ENCODE measurements at places on chromosomes 7 and 10.

DNA sequence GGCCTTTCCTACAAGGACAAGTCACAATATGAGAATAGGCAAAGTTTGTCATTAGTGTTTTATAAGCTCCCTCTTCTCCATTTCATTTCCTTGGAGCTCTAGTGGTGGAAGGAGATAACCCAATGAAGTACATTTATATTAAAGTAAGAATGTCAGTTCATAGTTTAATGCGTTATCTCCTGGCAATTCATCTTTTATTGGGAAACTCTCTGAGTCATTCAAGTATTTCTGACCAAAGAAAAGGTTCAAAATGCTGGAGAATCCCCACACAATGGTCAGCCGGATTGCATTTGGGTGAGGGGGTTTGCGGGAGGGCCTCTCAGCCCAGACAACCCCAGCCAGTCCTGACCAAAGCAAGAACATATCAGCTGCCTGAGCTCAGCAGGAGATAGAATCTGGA, 321.5 kb upstream of the NRP1 start:
- H3K27ac ChIP-seq, result no peak overlapping the region
- no peak overlapping the region for H3K4me3 ChIP-seq
- no peaks in the 10 kb centered on the region for H3K4me1 ChIP-seq
- no peak for DNase-seq
- no peaks in the 10 kb centered on the region for H3K36me3 ChIP-seq

DNA sequence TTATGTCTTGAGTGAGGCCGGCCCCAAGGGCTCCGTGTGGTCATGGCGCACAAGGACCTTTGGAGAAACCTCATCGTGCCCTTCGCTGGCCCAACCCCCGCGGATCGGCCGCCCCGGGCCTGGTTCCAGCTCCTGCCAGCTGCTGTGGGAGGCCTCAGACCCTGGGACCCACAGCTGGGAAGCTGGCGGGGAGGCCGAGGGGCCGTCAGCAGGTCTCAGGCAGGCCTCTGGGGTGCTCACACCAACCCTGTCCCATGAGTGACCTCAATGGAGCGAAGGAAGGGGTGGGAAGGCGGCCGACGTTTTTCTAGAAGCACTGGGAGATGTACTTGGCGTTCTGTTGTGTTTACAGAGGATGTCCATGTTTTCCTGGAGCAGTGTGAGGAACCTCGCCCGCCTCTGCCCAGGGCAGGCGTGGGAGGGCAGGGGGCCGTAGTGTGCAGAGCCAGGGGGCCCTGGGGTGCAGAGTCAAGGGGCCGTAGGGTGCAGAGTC, 18.6 kb upstream of the ADGRA1 start:
- no peak overlapping the region for H3K27ac ChIP-seq
- no peaks in the 10 kb centered on the region for H3K36me3 ChIP-seq
- no peaks in the 10 kb centered on the region for H3K4me1 ChIP-seq
- H3K4me3 ChIP-seq, result no peak overlapping the region
- no peak for DNase-seq
- H3K27me3 ChIP-seq, result peaks cover 32% of the 10 kb centered on the region

DNA sequence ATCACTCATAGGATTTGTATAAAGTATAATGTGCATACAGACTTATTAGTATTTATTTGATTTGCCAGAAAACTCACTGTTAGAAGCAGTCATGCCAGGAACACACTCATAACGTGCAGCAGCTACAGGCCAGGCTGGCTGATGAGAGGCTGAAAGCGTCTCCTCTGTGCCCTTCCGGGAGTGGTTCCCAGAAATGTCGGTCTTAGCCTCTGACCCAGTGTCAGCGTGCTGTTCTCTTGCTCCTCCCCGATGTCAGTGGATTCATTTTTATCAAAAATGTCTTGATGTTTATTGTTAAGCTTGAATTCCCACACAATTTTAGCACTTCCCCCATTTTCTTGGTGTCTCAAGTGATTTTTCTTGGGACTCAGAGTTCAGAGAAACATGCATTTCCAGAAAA, 33.3 kb upstream of the GARS1 start:
- H3K27ac ChIP-seq, result no peak overlapping the region
- H3K27me3 ChIP-seq, result no peaks in the 10 kb centered on the region
- no peak for DNase-seq

DNA sequence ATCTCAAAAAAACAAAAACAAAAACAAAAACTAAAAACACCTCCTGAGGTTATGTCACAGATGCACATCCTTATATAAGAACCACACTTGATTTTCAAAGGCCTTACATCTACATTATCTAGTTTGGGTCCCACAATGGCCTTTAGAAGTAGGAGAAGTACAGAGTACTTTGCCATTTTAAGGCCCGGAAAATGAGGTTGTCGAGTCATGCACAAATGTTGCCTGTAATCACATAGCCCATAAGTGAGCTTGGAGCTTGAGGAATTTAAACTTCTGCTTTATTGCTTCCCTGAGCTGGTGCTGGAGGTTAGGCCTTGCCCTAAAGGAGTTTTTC, 9.7 kb upstream of the MKRN1 start:
- H3K27ac ChIP-seq, result no peak overlapping the region
- H3K27me3 ChIP-seq, result no peaks in the 10 kb centered on the region
- H3K4me1 ChIP-seq, result no peaks in the 10 kb centered on the region
- H3K36me3 ChIP-seq, result no peaks in the 10 kb centered on the region
- DNase-seq, result no peak
- no peak overlapping the region for H3K4me3 ChIP-seq

DNA sequence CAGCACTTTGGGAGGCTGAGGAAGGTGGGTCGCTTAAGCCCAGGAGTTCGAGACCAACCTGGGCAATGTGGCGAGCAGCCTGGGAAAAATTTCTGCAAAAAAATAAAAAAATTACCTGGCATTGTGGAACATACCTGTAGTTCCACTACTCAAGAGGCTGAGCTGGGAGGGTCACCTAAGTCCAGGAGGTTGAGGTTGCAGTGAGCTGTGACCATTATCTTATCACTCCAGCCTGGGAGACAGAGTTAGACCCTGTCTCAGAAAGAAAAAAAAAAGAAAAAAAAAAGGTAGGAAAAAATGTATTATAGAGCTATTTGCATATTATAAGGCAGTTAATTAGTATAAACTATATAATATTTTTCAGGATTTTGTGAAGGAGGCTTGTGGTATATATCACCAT, 11.0 kb upstream of the TSPAN13 start:
- no peak overlapping the region for H3K4me3 ChIP-seq
- no peaks in the 10 kb centered on the region for H3K4me1 ChIP-seq
- no peak overlapping the region for H3K27ac ChIP-seq

- H3K4me3 ChIP-seq, result no peak overlapping the region
- no peaks in the 10 kb centered on the region for H3K4me1 ChIP-seq
- H3K27ac ChIP-seq, result no peak overlapping the region
- no peaks in the 10 kb centered on the region for H3K36me3 ChIP-seq
- no peak for DNase-seq
- H3K27me3 ChIP-seq, result no peaks in the 10 kb centered on the region
These were observed 186.1 kb downstream of the BMPER start for GRCh38 chr7:34091321-34091917.

DNA sequence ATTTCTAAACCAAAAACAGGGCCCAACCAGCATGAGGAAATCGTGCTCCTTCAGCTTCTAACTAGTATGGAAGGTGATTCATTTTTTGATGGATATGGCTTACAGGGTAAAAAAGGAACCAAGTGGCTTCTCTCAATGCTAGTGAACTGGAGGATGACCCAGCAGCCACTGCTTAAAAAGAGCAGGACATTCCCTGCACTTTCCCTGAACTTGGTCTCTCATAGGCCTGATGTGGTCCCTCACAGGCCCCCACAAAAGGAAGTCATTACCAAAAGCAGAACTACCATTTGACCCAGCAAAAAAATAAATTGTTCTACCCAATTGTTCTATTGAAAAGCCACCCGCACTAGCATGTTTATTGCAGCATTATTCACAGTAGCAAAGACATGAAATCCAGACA, 188.8 kb downstream of the CALN1 start:
- no peaks in the 10 kb centered on the region for H3K4me1 ChIP-seq
- no peak for DNase-seq
- H3K4me3 ChIP-seq, result no peak overlapping the region
- no peak overlapping the region for H3K27ac ChIP-seq
- H3K36me3 ChIP-seq, result no peaks in the 10 kb centered on the region

DNA sequence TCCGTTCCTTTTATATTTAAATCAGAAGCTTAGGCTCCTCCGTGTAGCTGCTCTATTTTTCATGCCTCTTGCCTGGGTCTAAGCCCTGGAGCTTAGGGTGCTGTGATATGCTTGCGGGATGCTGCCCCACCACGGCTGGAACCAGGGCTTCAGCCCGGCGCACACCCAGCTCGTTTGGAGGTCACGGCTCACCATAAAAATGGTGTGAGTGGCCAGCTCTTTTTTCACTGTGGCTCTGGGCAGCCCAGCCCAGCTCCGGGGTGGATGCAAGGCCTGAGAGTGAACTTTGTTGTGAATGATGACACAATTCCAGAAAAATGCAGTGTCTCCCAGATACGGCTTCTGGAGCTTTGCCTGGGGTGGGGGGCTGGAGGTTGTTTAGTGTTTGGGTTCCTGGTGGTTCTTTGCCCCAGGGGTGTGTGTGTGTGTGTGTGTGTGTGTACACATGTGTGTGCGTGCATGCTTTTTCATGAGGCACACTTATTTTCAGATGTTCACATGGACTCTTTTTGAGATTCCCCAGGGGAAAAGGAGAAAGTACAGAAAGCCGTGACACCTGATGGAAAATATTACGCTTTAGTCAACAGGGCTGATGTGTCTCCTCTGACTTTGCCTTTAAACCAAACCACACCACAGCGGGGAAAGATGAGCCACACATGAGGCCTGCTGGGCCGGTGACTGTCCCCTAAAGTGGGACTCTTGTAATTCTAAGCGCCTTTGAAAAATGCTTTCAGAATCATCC, 46.2 kb downstream of the GRK5 start:
- no peaks in the 10 kb centered on the region for H3K27me3 ChIP-seq
- peak overlapping the region; percentile 90 for H3K27ac ChIP-seq
- no peak overlapping the region for H3K4me3 ChIP-seq
- peaks cover 76% of the 10 kb centered on the region for H3K4me1 ChIP-seq

DNA sequence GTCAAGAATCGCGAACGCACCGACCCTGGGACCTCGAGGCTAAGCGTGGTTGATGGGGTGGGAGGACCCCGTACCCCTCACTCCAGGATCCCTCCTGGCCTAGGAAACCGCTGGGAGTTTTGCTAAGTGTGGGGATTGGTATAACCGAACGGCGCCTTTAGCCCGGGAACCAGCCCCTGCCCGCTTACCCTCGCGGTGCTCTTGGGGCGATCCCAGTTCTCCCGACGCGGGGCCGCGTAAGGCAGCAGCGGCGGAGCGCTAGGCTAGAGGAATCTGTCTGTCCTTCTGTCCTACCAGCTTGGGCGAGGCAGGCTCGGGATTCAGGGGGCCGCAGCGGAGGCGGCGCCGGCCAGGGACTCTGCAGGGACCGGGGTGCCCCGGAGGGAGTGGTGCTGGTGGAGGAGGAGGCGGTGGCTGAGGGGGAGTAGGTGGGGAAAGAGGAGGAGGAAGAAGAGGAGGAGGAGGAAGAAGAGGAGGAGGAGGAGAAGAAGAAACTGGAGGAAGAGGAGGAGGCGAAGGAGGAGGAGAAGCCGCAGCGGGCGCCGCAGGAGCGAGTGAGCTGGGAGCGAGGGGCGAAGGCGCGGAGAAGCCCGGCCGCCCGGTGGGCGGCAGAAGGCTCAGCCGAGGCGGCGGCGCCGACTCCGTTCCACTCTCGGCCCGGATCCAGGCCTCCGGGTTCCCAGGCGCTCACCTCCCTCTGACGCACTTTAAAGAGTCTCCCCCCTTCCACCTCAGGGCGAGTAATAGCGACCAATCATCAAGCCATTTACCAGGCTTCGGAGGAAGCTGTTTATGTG, 439 bp upstream of the EMX2 start:
- peaks cover 70% of the 10 kb centered on the region for H3K27me3 ChIP-seq
- no peak for DNase-seq
- no peaks in the 10 kb centered on the region for H3K36me3 ChIP-seq

GRCh38 chr7:141145630-141145982, 71.7 kb downstream of the TMEM178B start:
- H3K27me3 ChIP-seq, result no peaks in the 10 kb centered on the region
- no peak for DNase-seq
- H3K36me3 ChIP-seq, result no peaks in the 10 kb centered on the region
- H3K27ac ChIP-seq, result no peak overlapping the region

GRCh38 chr7:30965372-30965771, 1.6 kb downstream of the GHRHR start:
- no peak overlapping the region for H3K4me3 ChIP-seq
- no peaks in the 10 kb centered on the region for H3K36me3 ChIP-seq
- H3K4me1 ChIP-seq, result no peaks in the 10 kb centered on the region
- DNase-seq, result no peak
- no peak overlapping the region for H3K27ac ChIP-seq

DNA sequence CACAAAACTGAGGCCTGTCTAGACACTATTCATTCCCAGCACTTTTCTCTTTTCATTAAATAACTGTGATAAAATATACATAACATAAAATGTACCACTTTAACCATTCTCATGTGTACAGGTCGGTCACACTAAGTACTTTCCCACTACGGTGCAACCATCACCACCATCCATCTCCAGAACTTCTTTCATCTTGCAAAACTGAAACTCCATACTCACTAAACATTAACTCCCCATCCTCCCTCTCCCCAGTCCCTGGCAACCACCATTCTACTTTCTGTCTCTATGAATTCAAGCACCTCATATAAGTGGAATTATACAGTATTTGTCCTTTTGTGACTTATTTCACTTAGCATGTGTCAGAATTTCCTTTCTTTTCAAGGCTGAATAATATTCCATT, 53.0 kb downstream of the ARHGAP12 start:
- H3K27me3 ChIP-seq, result no peaks in the 10 kb centered on the region
- no peak for DNase-seq
- H3K36me3 ChIP-seq, result no peaks in the 10 kb centered on the region

DNA sequence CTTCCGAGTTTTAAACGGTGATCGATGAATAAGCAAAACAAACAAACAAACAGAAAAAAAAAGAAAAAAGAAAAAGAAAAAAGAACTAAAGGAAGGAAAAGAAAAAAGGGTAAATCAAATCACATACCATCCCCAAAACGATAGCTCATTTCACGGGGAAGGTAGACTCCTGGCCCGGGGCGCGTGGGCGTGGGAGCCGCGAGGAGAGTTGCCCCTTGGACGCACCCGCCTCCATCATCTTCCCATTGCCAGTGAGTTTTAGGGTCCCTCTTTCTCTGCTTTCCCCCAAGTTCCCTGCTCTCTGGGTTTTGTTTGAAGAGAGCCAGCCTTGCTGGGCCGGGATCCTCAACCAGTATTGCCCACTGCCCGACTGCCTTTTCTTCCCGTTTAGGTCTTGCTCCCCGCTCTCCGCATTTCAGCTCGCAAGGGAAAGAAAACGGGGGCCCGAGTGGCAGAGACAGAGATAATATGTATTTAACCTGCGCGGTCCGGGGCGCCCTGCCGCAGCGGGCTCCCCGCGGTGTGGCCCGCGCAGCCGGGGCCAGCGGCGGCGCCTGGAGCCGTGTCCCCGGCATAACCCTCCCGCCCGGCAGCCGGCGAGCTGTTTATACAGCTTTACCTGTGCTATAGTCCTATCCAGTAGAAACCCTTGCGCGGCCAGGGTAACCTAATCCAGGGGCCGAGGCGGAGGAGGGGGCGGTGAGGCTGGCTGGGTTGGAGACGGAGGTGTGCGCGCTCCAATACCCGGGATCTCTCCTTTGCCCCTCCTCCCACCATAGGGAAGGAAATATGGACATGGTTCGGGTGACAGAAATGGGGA, 5.2 kb upstream of the GATA3 start:
- no peak for DNase-seq
- H3K27me3 ChIP-seq, result peaks cover 100% of the 10 kb centered on the region
- H3K36me3 ChIP-seq, result no peaks in the 10 kb centered on the region
- H3K4me1 ChIP-seq, result peaks cover 67% of the 10 kb centered on the region

Data from sigmoid colon (tissue), 7 donors.